ENCODE measurements at places on chromosomes 13 and 19. TPM values are rescaled to one million over a fixed set of nuclear protein-coding genes. Genes with fewer than 3 reads are reported as not detected.

- no peak for DNase-seq
These were observed 30.6 kb upstream of the DPP9 start for GRCh38 chr19:4754248-4754647.

- DNase-seq, result no peak
These were observed 175.4 kb downstream of the KLF12 start for GRCh38 chr13:73958657-73959397.

DNA sequence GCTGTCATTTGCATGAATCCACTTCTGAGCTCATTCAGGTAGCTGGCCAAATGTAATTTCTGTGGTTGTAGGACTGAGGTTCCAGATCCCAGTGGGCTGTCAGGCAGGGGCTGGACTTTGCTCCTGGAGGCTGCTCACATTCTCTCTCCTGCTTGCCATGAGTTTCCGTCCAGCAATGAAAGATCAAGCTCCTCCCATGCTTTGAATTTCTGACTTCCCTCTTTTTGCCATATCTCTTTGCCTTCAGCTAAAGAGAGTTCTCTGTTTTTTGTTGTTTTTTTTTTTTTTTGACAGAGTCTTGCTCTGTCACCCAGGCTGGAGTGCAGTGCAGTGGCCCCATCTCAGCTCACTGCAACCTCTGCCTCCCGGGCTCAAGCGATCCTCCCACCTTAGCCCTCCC lies 76.9 kb downstream of the ING1 start:
- DNase-seq, result no peak

GRCh38 chr13:20499986-20500385 lies 25.7 kb downstream of the CRYL1 start:
- DNase-seq, result no peak

DNA sequence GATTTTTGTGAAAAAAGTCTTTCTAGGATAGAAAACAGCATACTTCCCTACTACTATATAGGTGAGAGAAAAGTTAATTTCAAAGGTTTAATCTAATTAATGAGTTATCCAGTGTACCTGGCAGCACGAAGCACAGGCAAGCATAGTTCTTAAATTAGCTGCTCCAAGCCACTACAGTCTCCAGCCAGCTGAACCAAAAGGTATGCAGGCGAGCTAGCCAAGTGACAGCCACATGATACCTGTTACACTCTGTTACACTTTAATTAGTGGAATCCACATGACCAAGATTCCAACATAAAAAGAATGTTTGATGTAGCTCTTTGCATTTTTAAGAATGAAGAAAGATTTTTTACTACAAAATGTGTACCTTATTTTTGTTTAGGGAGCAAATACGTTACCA lies 15.5 kb downstream of the SLC25A30 start:
- DNase-seq, result no peak

GRCh38 chr13:76950101-76950500 lies 1.8 kb downstream of the ACOD1 start:
- no peak for DNase-seq

- DNase-seq, result no peak
These were observed 5.7 kb downstream of the COL5A3 start for GRCh38 chr19:10004617-10005016.

DNA sequence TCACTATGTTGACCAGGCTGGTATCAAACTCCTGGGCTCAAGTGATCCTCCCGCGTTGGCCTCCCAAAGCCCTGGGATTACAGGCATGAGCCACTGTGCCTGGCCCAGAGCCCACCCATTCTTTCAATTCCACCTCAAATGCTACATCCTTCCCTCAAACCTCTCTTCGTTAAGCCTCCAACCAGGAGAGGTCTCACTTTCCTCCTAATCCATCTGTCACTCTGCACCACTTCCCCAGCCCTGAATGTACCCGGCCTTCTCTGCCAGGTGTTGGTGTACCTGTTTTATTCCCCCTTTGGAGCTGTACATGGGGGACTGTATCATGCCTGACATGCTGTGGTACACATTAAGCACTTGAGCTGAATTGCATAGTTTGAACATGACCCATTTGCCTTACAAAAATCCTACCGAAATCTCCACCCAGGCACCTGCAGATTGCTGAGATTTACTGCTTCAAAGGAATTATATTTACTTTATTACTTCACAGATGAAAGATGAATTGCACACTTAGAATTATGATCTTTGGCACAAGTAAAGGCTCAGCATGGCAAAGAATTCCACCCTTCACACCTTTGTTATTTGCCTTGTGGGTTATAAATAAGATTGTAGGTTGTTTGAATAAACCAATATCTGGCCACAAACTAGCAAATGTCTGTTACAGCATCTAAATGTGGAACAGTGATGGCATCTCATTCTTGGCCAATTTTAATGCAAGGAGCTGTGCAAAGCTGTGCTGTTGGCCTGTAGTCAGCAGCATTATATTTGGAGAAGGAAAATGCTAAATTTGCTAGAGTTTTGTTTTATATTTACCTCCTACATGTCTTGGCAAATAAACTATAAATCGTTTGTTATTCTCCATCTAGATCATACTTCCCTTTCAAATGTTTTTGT lies 15.6 kb upstream of the WASF3 start:
- DNase-seq, result no peak

GRCh38 chr13:39225860-39226259 lies 187.6 kb downstream of the NHLRC3 start:
- DNase-seq, result no peak

DNA sequence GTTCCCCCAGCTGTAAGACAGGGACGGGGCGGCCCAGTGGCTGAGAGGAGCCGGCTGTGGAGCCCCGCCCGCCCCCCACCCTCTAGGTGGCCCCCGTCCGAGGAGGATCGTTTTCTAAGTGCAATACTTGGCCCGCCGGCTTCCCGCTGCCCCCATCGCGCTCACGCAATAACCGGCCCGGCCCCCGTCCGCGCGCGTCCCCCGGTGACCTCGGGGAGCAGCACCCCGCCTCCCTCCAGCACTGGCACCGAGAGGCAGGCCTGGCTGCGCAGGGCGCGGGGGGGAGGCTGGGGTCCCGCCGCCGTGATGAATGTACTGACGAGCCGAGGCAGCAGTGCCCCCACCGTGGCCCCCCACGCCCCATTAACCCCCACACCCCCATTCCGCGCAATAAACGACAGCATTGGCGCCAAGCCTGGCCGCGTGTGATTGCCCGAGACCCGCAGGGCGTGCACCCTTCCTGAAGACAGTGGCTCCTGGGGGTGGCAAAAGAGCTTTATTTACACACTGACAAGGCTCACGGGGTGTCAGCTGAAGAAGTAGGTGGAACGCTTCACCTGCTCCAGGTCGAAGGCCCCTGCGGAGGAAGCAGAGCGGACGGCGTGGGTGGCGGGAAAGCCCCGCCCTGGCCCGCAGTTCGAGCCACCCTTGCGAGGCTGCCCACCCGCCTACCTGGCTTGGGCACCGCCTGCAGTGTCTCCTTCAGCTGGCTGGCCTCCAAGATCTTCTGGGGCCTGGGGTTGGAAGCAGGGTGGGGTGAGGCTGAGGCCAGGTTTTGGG lies 16.4 kb downstream of the POLRMT start:
- no peak for DNase-seq

DNA sequence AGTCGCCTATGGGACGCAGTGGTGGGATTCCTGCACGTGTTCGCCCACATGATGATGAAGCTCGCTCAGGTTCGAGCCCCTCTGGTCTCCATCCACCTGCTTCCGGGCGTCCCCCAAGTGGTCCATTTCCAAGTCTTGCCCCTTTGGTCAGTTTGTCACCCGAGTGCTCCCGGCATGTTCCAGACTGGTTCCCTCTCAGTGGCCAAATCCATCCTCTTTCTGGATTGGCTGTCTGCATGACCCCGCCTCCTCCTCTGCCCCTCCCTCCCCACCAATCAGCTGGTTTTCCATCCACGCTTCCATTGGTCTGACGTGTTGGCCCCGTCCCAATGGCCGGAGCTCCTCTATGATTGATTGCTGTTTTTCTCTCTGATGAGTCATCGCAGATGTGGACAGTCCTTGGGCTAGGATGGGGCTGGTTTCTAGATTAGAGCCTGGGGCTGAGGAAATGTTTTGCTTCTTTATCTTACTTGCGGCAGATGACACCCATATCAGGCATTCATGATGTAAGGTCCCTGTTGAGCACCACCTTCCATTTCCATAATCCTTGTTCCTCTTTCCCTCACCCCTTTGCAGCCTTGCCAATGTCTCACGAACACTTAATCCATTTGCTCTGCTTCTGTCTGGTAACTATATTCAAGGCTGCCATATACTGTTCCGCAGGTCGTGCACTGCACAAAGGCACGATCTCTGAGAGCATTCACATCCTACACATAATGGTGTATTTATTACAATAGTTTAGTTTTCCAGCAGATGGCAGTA lies 73.8 kb downstream of the MAP4K1 start:
- peak; percentile 64 for DNase-seq

DNA sequence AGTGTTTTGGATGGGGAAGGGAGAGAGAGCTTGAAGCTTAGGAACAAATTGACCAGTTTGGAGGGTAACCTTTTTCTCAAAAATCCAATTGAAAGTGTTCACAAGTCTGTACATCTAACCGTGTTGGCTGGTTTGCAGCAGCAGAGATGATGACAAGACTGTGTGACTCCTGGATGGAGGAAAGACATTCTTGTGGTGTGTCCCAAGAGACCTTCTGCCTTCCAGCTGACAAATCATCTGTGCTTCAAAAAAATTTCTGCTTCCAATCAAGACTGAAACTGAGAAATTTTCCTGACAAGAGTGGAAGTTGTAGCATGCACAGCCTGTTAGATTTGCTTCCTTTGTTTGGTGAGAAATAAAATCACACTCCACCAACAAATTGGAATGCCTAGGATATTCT lies 56.2 kb downstream of the LACC1 start:
- no peak for DNase-seq

DNA sequence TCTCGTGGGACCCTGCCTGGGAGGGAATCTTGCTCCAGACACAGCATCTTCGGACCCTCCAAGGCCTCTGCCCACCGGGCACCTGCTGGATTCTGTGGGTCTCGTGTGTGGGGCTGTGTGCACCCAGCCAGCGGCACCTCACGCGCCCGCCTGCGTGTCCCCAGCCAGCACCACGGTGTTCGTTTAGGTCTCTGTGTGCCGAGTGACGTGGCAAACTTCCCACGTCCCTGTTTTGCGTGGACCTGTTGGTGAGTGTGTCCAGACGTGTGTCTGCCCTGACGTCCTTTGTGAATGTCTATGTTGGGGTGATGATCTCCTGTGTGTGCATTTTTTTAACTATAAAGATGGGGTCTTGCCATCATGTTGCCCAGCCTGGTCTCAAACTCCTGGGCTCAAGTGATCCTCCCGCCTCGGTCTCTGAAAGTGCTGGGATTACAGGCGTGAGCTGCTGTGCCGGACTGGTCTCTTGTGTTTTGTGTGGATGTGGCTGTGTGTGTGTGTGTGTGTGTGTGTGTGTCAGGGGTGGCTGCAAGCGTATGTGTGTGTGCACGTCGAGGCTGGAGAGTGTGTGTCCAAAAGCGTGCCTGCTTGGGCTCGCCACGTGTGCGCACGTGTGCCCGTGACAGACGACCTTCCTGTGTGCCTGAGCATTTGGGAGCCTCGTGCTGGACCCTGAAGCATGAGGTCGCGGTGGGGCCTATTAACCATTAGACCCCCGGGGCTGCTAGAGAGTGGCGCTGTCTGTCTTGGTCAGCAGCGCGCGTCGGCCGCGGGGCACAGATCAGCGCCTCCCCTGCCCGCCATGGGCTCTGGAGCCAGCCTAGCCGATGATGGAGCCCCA lies 15.7 kb downstream of the ARID3A start:
- no peak for DNase-seq

DNA sequence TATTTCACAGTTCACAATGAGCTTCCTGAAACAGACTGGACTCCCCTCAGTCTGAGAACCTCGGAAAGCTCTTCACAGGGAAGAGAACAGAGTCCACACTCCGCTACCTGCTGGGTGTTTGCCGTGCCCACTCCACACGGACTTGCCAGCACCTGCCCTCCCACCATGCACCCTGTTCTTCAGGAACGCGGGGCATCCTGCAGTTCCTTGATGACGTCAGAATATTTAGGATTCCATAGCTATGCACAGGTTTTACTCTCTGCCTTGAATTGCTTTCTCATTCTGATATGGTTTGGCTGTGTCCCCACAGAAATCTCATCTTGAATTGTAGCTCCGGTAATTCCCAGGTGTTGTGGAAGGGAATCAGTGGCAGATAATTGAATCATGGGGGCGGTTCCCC lies 74.4 kb upstream of the FARP1 start:
- no peak for DNase-seq

The SBSN gene
- polyA plus RNA-seq, result 0.42 TPM

The SUGP1 gene
- polyA plus RNA-seq, result 61.4 TPM

The PTH2 gene
- polyA plus RNA-seq, result not detected

The PLPPR2 gene
- 2.1 TPM for polyA plus RNA-seq

The GPR183 gene
- 215 TPM for polyA plus RNA-seq

The ZNF112 gene
- 0.07 TPM for polyA plus RNA-seq

The TMPRSS9 gene
- not detected for polyA plus RNA-seq
